ENCODE measurements at places on chromosomes 5 and 9. TPM values are rescaled to one million over a fixed set of nuclear protein-coding genes. Genes with fewer than 3 reads are reported as not detected.

SLC9A3 gene
- 0.97 TPM for total RNA-seq

SCGB3A2 gene
- total RNA-seq, result not detected

CAVIN4 gene
- 1.3 TPM for total RNA-seq

ADGRD2 gene
- not detected for total RNA-seq

MAMDC2 gene
- 22.9 TPM for total RNA-seq

DMRT3 gene
- total RNA-seq, result not detected

SAP30L gene
- total RNA-seq, result 14.8 TPM

GPX8 gene
- total RNA-seq, result 133 TPM

SV2C gene
- total RNA-seq, result not detected

KIAA0825 gene
- total RNA-seq, result 9.5 TPM

PBX3 gene
- total RNA-seq, result 23.8 TPM

PIK3R1 gene
- total RNA-seq, result 73.8 TPM

SHC3 gene
- total RNA-seq, result 11.7 TPM

TTC23L gene
- not detected for total RNA-seq

C5orf58 gene
- not detected for total RNA-seq

PROB1 gene
- 3.9 TPM for total RNA-seq

CCDC183 gene
- 0.32 TPM for total RNA-seq

UNC13B gene
- total RNA-seq, result 23.7 TPM

IFNK gene
- not detected for total RNA-seq

NUTM2F gene
- total RNA-seq, result not detected

ARSI gene
- 13.8 TPM for total RNA-seq

NTNG2 gene
- 1.9 TPM for total RNA-seq

WDR38 gene
- total RNA-seq, result not detected

SPATA9 gene
- 1.3 TPM for total RNA-seq

TAF1L gene
- not detected for total RNA-seq

SETD9 gene
- total RNA-seq, result 9.3 TPM

ZNF367 gene
- total RNA-seq, result 4.8 TPM

SPINK1 gene
- 0.32 TPM for total RNA-seq

PCDHB16 gene
- total RNA-seq, result under 0.01 TPM

LCN9 gene
- total RNA-seq, result not detected

LCN15 gene
- not detected for total RNA-seq

KCNT1 gene
- not detected for total RNA-seq

GAS1 gene
- total RNA-seq, result 136 TPM

TSSK1B gene
- 0.64 TPM for total RNA-seq

IGFBPL1 gene
- total RNA-seq, result not detected

C9 gene
- not detected for total RNA-seq

OR1J1 gene
- total RNA-seq, result not detected

PLPP7 gene
- total RNA-seq, result 10.0 TPM

FCN2 gene
- not detected for total RNA-seq

RNF183 gene
- total RNA-seq, result not detected

LCN12 gene
- not detected for total RNA-seq

ACOT12 gene
- total RNA-seq, result not detected

TLR4 gene
- total RNA-seq, result 18.1 TPM

ASPN gene
- 1.6 TPM for total RNA-seq

TAF11L10 gene
- total RNA-seq, result not detected

TMEM174 gene
- total RNA-seq, result not detected

UIMC1 gene
- 63.1 TPM for total RNA-seq

SEPTIN8 gene
- total RNA-seq, result 43.5 TPM

PPP6C gene
- total RNA-seq, result 27.4 TPM

MARCOL gene
- not detected for total RNA-seq

KLF4 gene
- 3.5 TPM for total RNA-seq

POLR3G gene
- 4.5 TPM for total RNA-seq

PTGS1 gene
- 10.4 TPM for total RNA-seq

SLC35D2 gene
- 14.8 TPM for total RNA-seq

GRIA1 gene
- total RNA-seq, result 22.5 TPM

ABO gene
- not detected for total RNA-seq
